ENCODE measurements at places on chromosomes 3 and 15.

DNA sequence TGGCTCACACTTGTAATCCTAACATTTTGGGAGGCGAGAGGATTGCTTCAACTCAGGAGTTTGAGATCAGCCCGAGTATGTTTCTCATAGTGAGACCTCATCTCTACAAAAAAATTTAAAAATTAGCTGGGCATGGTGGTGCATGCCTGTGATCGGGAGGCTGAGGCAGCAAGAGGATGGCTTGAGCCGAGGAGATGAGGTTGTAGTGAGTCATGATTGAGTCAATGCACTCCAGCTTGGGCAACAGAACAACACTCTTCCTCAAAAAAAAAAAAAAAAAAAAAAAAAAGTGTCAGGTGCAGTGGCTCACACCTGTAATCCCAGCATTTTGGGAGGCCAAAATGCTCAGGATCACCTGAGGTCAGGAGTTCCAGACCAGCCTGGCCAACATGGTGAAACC, 2.4 kb downstream of the RPL39L start:
- DNase-seq = no peak

GRCh38 chr15:66404122-66404521, 17.4 kb downstream of the MAP2K1 start:
- no peak for DNase-seq

DNA sequence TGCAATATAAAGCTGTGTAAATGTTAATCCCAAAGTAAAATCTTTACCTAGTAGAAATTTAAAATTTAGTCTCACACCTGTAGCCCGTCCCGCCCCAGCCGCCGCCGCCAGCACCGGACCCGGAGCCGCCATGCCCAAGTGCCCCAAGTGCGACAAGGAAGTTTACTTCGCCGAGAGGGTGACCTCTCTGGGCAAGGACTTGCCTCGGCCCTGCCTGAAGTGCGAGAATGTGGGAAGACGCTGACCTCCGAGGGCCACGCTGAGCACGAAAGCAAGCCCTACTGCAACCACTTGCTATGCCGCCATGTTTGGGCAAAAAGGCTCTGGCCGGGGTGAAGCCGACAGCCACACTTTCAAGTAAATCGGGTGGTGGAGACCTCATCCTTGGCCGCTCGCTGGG, 22.1 kb upstream of the TOP2B start:
- DNase-seq = no peak

DNA sequence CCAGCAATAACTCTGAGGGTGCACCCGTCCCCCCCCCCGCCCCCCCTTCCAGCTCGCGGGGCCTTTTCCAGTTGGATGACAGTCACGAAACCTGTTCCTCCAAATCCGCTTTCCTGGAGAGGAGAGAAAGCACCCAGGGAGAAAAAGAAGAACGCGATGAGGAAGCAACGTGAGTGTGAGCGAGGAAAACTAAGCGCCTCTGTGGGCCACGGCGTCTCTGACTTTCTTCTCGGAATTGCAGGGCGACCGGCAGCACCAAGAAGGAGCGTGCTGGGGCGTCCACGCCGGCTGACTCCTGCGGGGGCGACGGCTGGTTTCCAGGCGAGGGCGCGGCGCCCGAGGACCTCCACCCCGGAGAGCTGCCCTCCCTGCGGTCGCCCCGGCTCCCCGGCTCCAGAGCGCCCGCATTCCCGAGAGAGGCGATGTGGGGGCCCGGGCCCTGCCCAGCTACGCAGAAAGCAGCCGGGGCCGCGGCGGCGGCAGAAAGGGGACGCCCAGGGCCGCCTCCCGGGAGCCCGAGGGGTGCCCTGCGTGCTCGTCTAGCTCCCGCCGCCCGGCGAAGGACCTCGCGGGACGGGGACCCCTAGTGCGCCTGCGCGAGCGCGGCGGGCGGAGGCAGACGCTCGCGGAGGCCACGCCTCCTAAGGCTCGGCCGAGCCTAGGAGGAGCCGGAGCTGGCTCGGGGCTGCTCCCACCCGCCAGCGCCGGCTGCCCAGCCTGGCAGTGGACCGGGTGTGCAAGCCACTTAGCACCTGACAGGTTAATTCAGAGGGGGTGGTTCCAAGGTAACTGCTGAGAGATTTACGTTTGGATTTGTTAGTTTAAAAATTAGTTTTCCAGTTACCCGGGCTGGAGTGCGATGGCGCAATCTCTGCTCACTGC, 15.3 kb upstream of the ADIPOQ start:
- DNase-seq = peak; percentile 86

DNA sequence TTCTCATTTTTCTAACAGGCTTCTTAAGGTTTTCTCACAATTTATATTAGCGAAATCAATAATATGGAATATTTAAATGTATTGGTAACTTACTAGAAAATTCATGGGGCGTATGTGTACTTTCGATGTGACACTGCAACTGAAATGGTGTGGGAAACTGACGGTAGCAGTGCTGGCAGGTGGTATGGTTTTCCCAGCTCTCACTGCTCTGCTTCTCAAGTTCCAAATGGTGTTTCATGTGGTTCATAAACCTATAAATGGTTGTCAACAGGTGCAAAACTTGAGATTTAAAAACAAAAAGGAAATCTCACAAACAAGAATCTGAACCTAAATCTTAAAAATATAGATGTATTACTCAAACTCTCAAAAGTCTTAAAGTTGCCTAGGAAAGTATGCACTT, 54.7 kb downstream of the ZNF280D start:
- DNase-seq = no peak

Measured in T-helper 17 cell (primary cell).